ENCODE measurements at places on chromosomes 7 and 10.

DNA sequence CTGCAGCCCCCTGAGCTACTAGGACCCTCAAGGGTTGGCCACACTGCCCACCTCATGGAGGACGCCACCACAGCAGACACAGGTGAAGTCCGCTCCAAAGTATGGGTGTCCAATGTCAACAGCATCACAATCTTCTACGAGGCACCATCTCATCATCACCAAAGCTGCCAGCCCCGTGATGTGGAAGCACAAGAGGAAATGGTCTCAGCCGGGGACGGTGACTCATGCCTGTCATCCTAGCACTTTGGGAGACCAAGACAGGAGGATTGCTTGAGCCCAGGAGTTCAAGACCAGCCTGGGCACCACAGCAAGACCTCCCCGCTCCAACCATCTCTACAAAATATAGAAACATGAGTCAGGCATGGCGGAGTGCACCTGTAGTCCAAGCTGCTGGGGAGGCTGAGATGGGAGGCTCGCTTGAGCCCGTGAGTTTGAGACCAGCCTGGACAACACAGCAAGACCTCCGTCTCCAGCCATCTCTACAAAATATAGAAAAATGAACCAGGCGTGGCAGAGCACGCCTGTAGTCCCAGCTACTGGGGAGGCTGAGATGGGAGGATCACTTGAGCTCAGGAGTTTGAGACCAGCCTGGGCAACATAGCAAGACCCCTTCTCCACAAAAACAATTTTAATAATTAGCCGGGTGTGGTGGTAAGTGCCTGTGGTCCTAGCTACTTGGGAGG lies 48.8 kb upstream of the MYL10 start:
- DNase-seq: no peak

GRCh38 chr7:70607759-70608158 lies 524.2 kb upstream of the GALNT17 start:
- DNase-seq: no peak

DNA sequence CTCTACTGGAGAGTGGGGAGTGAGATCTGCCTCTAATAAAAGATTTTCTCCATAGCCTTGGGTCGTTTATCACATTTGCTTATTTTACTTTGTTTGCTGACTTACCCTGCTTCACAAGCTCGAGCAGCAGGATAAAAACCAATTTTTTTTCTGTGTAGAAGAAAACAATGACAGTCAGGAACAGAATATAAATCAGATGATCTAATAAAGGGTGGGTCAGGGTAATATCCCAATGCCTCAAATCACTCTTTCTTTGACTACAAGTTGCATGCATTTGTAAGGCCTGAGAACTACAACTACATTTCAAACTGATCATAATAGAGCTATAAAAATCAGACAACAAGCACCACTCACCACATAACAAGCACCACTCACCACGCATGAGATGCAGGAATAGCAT lies 174.4 kb upstream of the ADARB2 start:
- no peak for DNase-seq

DNA sequence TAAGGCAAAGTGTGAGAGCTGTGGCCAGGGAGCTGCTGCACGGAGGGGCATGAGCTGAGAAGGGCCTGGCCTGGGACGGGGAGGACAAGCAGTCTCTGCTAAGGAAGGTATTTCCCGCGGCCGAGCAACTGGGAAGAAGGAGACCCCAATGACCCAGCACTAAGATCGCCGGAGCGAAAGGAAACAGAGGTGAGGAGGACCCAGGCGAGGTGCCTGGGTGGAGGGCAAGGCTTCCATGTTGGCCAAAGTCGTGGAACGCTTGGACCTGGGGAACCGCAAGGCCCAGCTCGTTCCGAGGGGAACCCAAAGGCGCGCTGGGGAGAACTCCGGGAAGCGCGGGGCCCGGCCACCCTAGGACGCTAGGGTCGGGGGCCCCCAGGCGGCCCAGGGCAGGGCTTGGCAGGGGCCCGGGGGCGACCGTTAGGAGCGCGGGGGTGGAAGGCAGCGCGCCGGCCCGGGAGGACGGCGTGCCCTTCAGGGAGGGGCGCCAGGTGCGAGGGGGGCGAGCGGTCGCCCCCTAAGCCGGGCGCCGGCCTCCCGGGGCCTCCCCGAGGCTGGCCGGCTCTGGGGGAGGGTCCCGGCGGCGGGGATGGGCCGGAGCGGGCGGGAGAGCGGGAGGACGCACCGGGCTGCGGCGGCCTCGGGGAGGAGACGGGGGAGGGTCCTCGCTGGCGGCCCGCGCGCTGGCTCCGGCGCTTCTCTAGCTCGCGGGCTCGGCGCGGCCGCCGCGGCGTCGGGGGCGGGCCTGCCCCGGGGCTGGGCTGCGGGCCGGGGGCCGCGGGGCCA lies 545 bp downstream of the GIGYF1 start:
- DNase-seq: no peak

GRCh38 chr7:73451780-73452398 lies 18.3 kb downstream of the FZD9 start:
- DNase-seq: peak; percentile 47

DNA sequence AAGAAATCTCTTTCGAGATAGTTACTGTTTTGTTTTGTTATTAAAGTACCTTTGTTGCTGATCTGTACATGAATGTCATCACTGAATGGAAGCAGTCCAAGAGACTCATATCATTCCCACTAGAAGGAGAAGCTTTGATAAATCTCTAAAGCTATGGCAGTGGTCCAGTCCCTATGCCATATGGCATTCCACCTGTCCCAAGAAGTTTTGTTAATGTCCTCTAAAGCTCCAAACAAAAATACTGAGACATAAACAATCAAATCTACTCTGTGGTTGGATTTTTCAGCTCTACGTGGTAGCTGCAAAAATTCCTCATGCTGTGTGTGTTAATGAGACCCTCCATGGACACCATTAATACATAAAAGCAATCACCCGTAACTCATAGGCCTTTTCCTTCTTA lies 94.1 kb downstream of the LRRN3 start:
- no peak for DNase-seq

- no peak for DNase-seq
Observed at GRCh38 chr10:92627845-92628480, 35.0 kb downstream of the KIF11 start.

DNA sequence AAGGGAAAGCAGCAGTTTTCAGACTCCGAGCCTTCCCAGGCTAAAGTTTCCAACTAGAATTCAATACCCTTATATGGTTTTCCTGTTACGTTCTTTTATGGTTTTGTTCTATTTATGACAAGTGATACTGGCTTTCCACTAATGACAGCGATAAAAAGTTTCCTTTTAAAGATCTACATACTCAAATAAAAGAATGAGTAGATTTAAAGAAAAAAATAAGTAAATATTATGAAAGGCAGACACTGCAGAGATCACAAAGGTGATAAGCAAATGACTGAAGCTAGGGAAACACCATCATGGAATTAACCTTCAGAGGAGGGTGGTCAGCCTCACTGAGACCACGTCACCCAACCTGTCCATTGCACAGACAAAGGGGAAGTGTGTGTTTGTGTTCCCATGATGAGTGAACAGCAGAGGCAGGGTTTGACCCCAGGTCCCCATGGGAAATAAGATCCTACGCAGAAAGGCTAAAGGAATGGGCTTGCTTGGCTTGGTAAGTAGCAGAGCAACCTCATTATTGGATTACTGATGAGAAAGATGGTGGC lies 4.0 kb downstream of the VSIR start:
- DNase-seq: no peak

GRCh38 chr10:131031346-131031745 lies 280.2 kb downstream of the TCERG1L start:
- no peak for DNase-seq

DNA sequence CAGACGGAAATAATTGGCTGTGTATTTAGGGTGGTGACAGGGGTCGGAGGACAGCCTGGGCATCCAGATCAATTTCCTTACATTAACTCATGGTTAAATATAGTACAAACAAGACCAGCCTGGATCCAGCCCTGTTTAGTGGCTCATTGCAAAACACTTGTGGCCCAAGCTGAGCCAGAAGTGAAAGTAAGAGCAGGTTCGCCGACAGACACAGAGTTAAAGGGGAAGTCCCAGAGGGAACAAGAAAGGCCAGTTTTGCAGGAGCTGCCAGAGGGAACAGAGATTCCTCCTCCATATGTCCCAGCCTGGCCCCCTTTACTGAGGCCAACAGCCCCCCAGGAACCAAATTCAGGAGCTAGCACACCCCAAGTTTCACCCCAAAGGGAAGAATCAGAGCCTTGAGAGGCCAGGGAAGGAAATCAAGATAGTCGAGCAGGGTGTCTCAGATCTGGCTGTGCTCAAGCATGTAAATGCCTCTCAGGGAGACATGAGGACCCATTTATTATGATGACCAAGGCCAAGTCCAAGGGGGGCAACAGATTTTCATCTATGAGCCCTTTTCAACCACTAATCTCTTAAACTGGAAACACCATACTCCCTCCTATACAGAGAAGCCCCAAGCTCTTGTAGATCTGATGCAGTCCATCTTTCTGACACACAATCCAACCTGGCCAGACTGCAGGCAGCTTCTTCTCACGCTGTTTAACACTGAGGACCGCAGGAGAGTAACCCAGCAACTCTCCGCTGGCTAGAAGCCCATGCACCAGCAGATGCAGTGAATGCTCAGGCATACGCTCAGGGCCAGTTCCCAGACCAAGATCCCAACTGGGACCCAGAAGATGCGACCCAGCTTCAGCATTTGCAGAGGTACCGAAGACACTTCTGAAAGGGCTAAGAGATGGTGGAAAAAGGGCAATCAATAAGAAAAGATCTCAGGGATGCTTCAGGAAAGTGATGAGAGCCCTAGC lies 15.9 kb upstream of the ADCK2 start:
- peak; percentile 69 for DNase-seq

DNA sequence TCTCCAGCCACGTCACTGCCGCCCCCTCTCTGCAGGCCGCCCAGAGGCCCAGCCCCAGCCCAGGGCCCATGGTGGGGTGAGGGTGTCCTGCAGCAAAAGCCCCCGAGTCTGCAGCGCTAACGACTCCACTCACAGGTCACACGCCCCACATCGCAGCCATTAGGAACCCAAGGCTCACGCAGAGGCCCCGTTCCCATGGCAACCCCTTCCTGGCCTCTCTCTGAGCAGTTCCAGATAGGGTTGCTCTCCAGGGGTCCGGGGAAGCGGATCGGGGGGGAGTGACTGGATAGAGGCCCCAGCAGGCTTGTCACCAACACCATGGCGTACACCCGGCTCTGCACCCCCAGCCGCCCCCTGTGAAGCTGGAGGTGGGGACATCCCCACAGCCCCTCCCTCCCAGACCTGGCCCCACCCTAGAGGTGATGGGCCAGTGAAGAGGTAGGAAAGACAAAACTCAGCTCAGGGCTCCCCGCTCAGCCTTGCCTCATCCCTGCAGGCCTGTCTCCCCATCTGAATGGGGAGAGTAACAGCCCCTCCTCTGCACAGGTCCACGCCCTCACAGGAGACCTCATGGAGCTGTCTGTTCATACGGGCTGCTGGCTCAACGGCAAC lies 41.2 kb downstream of the TNRC18 start:
- DNase-seq: no peak

- no peak for DNase-seq
Observed at GRCh38 chr7:140235114-140235513, 58.3 kb upstream of the KDM7A start.

DNA sequence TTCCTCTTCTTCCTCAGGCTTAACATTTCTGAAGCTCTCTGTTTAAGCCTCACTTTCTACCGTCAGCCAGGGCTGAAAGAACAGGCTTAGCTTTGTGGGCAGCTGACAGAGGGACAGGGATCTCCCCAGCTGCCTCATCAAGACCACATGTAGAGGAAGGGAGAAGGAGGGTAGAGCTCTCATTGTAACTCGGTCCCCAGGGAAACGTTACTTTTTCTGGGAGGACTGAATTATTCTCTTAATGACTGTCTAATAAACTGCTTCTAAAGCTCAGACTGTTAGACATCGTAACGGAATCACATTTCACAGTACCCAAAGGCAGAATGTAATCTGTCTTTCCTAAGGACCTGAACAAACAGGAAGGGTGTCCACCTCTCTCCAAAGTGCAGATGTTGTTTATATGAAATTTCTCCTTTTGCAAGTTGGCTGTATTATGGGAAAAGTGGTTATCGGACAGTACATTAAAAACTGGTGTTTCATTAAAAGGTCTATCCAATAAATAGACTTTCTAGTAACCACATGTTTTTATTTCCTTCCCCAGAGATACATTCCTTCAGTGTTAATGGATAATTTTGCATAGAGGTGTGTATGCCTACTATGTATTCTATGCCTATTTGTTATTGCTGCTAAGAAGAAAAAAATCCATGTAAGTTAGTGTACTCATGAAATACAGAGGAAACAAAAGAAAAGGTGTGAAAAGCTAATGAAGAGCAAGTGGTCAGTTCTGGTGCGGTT lies 144.2 kb downstream of the CTTNBP2 start:
- DNase-seq: no peak

Data from fibroblast of gingiva (primary cell).